ENCODE measurements at places on chromosomes 6 and 20. TPM values are rescaled to one million over a fixed set of nuclear protein-coding genes. Genes with fewer than 3 reads are reported as not detected.

Gene HTR1B
- total RNA-seq = not detected

Gene CHRNA4
- total RNA-seq = not detected

Gene EPPIN
- total RNA-seq = not detected

Gene KIAA0408
- total RNA-seq = 1.4 TPM

Gene COL21A1
- 15.5 TPM for total RNA-seq

Gene DDX39B
- total RNA-seq = 324 TPM

Gene LRRC1
- total RNA-seq = 4.3 TPM

Gene CTCFL
- total RNA-seq = not detected

Gene FAM209B
- not detected for total RNA-seq

Gene TUBE1
- 13.6 TPM for total RNA-seq

Gene ZNF343
- total RNA-seq = 11.1 TPM

Gene TSHZ2
- 0.63 TPM for total RNA-seq

Gene MACROD2
- total RNA-seq = 0.63 TPM

Gene ZFP57
- 2.8 TPM for total RNA-seq

Gene BHLHE23
- total RNA-seq = not detected

Gene PRR18
- total RNA-seq = not detected

Gene PLEKHG1
- 3.3 TPM for total RNA-seq

Gene PEX6
- 37.4 TPM for total RNA-seq

Gene GABRR1
- not detected for total RNA-seq

Gene ECT2L
- 0.09 TPM for total RNA-seq

Gene RIMS1
- total RNA-seq = 0.16 TPM

Gene LY86
- total RNA-seq = not detected

Gene PLCB4
- total RNA-seq = 8.2 TPM

Gene GGTLC1
- not detected for total RNA-seq

Gene MLN
- not detected for total RNA-seq

Gene GRM1
- 0.17 TPM for total RNA-seq

Gene MYCT1
- total RNA-seq = not detected

Gene GJA10
- total RNA-seq = not detected

Gene BCLAF1
- total RNA-seq = 56.8 TPM

Gene SEL1L2
- not detected for total RNA-seq

Gene PERP
- 29.8 TPM for total RNA-seq

Gene VNN1
- total RNA-seq = not detected

Gene SASH1
- total RNA-seq = 65.3 TPM

Gene FNDC1
- 0.16 TPM for total RNA-seq

Gene NKX2-4
- not detected for total RNA-seq

Gene RSPO3
- 0.77 TPM for total RNA-seq

Gene WFDC5
- not detected for total RNA-seq

Gene CLPSL1
- total RNA-seq = not detected

Gene CLPSL2
- not detected for total RNA-seq

Gene HLA-DQB2
- total RNA-seq = not detected

Gene OR2J3
- total RNA-seq = not detected

Gene SYCP2L
- total RNA-seq = not detected

Gene BPIFA1
- total RNA-seq = not detected

Gene ZKSCAN3
- 6.4 TPM for total RNA-seq

Gene MED23
- total RNA-seq = 23.0 TPM

Gene CALHM4
- total RNA-seq = not detected

Gene GPRC6A
- not detected for total RNA-seq

Gene SYS1
- 15.8 TPM for total RNA-seq

Gene TRPC4AP
- total RNA-seq = 47.3 TPM

Gene OGFR
- total RNA-seq = 34.8 TPM

Gene NR2E1
- total RNA-seq = not detected

Gene SPAG4
- total RNA-seq = 4.7 TPM

Gene C6orf118
- not detected for total RNA-seq

Gene CLVS2
- total RNA-seq = under 0.01 TPM

Gene NRN1
- 0.09 TPM for total RNA-seq

Gene RNGTT
- total RNA-seq = 11.7 TPM

Gene CCHCR1
- total RNA-seq = 23.5 TPM

Gene SNRPB2
- 32.3 TPM for total RNA-seq

Gene TRIM10
- total RNA-seq = not detected
